SW 1271 (cell line): ENCODE measurements at places on chromosomes 5 and 9.

- peak; percentile 81 for DNase-seq
These were observed 14.7 kb upstream of the CXXC5 start for GRCh38 chr5:139633295-139634027.

DNA sequence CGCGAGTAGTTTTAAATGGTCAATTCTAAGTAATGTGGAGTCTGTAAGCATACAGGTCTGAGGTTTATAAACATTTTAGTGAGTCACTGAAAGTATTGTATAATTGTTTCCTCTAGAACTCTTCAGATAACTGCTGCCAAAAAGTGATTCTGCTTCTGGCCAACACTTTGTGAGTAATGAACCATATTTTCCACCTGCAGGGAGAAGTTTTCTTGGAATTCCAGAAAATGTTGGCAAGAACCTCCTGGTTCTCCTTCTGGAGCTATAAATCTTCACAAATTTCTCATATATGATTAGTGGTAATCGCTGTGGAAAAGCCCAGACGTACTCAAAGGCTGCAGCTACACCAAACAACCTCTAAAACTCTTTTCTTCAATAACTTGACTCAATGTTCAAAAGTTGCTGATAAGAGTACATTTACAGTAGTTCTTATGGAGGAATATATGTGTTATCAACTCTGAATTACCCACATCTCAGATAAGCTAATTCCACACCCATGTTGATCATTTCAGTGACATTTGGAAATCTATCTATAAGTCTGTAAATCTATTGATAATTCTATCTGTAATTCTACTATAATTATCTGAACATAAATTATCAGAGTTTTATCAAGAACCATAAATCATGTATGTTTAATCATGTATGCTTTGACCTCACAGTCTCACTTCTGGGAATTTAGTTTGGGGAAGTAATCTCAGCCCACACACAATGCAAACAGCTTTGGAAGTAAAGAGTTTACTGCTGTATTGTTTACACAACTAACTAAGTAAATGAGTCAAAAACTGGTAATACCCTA, 74.1 kb downstream of the FNBP1 start:
- no peak for DNase-seq

DNA sequence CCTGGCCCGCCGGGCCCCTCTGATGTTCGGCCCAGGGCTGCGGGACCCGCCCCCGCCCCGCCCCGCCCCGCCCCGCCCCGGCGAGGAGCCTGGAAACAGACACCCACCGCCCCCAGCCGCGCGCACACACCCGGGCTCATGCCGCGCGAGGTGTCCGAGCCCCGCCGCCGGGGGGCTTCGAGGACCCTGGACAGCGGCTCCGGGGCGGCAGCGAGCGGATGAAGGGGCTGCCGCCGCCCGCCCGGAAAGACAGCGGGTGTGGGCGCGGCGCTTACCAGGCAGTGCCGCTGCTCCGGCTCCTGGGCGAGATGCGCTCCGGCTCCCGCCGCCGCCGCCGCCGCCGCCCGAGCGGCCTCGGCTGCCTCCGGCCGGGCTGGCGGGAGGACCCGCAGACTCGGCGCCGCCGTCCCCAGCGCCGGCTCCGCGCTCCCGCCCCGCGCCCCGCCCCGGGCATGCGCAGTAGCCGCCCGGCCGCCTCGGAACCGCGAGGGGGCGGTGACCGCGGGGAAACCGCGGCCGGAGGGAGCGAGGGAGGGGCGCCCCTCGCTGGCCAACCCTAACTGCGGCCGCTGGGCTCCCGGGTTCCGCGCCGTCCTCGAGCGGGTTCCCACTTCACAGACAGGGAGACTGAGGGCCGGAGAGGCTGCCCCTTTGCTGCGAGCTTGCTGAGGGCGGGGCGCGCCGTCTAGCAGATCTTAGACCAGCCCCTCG, at the start of gene GPRIN1:
GPRIN1 (minus strand) TSS at position 433 of the 711 bp plus-strand sequence. CDS start 10,322 bp downstream, outside the sequence.
- DNase-seq: peak; percentile 25

GRCh38 chr9:3008091-3008490, 164.2 kb upstream of the PUM3 start:
- no peak for DNase-seq

- no peak for DNase-seq
These were observed 66.1 kb downstream of the NPR3 start for GRCh38 chr5:32777222-32777621.

DNA sequence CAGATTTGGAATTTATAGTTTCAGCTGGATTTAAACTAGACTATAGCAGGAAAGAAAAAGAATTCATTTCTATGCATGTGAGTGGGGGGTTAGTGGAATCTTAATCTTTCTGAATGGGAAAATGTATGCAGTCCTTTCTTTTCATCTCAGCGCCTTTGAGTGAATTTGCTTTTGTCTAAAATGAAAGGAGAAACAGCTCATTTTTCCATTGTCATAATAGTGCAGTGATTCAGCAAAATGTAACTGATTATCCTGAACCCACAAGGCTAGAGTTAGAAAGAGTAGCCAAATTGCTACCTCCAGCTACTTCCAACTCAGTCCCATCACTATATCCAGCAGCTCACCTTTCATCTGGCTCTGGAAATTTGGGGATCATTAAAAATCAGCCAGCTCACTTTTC, 134.4 kb downstream of the ADAMTSL1 start:
- DNase-seq: no peak

GRCh38 chr5:169814522-169814921, 165.8 kb downstream of the INSYN2B start:
- no peak for DNase-seq

- no peak for DNase-seq
These were observed 4.8 kb downstream of the IRX1 start for GRCh38 chr5:3600106-3601060.

DNA sequence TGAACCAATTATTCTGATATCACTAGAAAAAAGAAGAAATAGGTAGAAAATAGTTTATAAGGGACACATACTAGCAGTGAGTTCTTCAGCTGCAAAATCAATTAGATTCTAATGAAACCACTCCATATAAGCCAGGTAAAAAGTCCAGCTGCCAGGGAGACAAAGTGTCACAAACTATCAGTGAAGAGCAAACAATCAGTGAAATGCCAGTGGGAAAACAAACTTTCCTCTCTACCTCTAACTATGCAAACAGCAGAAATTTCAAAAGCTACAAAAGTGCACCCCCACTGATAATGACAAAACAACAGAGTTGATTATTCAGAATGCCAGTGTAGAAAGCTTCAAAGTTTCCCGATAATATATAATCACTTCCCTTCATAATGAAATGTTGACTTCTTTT, 637.2 kb upstream of the ITGA1 start:
- DNase-seq: no peak

DNA sequence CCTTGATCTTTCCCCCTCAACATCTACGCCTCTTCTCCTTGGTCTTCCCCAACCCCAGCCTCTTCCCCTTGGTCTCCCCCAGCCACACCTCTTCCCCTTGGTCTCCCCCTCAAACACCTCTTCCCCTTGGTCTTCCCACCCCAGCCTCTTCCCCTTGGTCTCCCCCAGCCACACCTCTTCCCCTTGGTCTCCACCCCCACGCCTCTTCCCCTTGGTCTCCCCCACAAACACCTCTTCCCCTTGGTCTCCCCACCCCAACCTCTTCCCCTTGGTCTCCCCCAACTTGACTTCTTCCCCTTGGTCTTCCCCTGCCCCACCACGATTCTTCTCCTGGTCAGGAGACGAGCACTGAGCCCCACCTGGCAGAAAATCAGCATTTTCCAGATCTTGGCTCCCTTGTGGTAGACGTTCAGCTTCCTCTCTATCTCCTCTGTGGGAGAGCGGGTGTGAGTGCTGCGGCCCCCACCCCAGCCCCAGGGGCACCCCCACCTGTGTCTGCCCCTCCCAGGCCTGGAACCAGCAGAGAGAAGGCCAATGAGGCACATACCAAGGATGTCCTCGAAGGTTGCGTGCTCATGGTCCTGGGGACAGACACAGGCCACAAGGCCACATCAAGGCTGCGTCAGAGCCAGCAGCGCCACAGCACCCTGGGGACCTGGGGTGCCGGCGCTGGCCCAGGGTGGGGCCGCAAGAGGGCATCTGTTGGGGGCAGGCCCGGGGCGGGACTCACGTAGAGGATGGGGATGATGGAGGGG, 7.0 kb downstream of the NSMF start:
- DNase-seq: no peak

- DNase-seq: no peak
These were observed 359.0 kb downstream of the IRX1 start for GRCh38 chr5:3954633-3955032.

DNA sequence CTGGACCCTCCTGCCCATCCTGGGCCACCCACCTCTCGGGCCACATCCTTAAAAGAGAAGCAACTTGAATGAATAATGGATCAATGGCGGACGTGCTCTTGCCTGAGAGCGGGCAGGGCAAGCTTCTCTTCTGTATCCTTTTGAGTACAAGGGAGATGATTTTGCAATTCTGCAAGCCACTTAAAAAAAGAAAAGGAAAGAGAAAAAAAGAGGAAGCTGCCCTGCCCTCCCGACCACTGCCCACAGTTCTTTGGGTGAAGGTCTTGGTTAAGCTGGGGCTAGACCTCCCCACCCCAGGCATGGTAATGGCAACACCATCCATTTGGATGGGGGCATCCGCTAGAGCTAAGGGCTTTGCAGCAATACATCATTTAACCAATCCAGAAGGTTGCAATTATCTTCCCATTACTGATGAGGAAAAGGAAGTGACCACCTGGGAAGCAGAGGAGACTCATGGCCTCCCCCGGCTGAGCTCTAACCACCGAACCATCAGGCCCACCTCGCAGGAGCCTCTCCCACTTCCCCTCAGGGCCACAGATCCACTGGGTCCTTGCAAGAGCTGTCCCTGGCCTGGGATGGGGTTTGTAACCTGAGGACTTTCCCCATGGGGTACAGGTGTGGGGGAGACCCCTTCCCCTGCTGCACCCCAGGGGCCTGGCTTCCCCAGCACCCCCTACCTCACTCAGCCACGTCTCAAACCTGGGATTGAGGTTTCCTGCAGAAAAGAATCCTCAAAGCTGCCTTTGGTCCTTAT, 27.8 kb upstream of the LAMC3 start:
- DNase-seq: no peak

- no peak for DNase-seq
These were observed 214.6 kb downstream of the PDE4D start for GRCh38 chr5:59678943-59679342.
